ENCODE measurements at places on chromosomes 7 and 10.

GRCh38 chr10:119452396-119452795 is 90.1 kb downstream of the RGS10 start:
- no peak for DNase-seq

DNA sequence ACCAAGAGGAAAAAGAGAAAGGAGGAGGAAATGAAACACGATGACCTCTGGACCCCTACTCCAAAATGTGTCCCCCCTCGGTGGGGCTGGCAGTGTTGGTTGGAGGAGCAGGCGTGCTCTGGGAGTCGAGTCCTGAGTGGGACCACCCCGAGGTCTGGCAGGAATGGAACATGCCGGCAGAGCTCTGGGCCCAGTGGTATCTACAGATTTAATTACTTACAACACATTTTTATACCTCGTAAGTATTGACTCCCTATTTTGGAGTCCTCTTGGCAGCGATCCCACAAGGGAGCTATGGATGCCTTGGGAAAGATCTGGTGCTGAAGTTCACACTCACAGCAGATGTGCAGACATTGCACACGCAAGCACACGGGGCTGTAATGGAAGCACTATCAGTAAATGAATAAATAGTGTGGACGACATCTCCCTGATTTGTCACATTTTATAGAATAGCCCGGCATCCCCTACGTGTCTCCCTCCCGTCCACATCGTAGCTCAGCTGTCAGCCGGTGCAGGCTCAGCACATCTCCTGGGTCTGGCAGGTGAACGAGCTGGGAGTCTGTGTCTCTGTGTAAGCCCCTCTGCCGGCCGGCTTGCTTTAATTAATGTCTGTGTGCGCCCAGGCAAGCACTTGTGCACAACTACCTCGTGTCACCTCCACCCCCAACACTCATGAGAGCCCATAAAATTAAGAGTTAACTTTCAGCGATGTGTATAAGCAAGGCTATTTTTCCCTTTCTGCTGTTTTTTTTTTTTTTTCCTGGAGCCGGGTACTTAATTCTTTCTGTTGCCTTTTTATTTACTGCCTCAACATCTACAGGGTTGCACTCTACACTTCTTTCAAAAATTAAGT is 603.2 kb downstream of the LRMDA start:
- no peak for DNase-seq

DNA sequence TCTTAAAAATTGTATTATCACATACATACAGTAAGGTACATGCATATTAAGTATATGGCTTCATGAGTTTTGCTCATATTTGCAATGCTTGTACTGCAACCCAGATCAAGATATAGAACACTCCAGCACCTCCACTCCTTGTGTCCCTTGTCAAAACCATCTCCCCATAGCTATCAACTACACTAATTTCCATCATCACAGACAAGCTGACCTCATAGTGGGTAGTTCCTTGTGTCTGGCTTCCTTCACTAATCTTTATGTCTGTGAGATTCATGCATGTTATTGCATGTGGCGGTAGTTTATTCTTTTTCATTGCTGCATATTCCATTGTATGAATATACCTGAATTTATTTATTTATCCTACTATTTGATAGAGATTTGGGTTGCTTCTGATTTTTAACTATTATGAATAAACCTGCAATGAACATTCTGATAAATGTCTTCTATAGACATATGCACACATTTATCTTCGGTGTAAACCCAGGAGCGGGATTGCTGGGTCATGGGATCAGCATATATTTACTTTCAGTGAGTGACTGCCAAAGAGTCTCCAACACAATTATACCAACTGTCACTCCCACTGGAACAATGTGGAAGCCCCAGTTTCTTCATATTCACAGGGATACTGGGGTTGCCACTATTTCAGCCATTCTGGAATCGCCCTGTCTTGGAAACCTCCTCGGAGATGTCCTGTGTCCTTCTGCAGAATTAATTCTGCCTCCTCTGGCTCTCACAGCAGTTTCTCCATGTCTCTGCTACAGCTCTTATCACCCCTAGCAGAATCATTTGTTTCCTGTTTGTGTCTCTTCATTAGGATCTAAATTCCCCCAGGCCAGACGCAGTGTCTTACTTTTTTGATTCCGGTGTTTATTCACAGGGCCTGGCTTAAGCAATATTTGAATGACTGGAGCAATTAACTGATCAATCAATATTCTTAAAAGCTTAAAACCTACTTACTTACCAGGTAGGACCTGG is 14.7 kb upstream of the ADAM12 start:
- DNase-seq: no peak

- DNase-seq: no peak
These were observed 20.8 kb upstream of the ERVW-1 start for GRCh38 chr7:92498557-92498956.

GRCh38 chr7:143355450-143356385 is 6.8 kb downstream of the FAM131B start:
- DNase-seq: no peak

DNA sequence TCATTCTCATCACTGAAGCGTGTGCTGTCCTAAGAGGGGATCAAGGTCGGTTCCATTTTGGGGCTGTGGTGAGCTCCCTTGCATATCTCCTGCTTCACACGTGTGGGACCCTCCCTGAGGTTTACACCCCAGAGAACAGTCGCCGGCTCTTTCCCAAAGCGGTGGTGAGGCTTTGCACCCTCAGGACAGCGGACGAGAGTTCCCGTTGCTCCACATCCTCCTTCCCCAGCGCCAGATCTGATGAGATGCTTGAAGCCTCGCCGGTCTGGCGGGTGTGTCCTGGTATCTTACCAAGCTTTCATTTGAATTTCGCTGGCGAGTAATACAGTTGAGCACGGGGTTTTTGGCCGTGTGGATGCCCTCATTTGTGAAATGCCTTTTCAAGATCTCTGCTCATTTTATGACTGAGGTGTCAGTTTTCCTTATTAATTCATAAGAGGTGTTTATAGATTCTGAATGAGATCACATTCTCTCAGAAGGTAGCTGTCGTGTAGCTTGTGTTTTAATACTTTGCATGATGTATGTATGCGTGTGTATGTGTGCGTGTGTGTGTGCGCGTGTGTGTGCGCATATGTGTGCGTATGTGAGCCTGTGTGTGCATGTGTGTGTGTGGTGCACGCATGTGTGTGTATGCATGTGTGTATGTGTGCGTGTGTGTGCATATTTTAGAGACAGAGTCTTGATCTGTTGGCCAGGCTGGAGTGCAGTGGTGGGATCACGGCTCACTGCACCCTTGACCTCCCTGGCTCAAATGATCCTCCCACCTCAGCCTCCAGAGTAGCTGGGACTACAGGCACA is 30.7 kb downstream of the ELFN1 start:
- DNase-seq: no peak

- DNase-seq: no peak
These were observed 11.4 kb downstream of the FAM200A start for GRCh38 chr7:99540542-99540941.

DNA sequence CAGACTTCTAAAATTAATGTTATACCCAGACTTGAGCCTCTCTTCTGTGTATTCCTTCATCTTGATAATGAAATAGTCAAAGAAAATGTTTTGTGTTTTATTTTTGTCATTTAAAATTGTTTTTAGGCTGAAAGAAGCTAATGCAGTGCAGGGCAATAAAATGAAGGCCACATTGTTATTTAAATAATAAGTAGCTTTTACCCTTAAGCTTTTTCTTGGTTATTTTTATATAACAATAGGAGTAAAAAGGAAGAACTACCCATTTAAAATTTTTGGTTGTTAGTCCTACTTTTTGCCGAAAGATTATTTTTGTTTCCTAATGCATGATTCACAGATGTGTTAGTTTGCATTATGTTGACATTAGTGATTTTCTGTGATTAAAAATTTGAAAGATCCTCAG is 181.0 kb upstream of the MEOX2 start:
- DNase-seq: no peak

GRCh38 chr7:7131273-7131672 is 51.1 kb upstream of the C1GALT1 start:
- DNase-seq: no peak

- DNase-seq: no peak
These were observed 431.5 kb downstream of the LRMDA start for GRCh38 chr10:75862935-75863334.

GRCh38 chr10:43790147-43790546 is 141.5 kb upstream of the ZNF32 start:
- DNase-seq: no peak

GRCh38 chr7:78260826-78261225 is 462.3 kb downstream of the PHTF2 start:
- DNase-seq: peak; percentile 53

- DNase-seq: no peak
These were observed 649.4 kb downstream of the SUGCT start for GRCh38 chr7:40784176-40784575.

GRCh38 chr10:14474656-14475055 is 143.9 kb upstream of the FRMD4A start:
- DNase-seq: no peak

DNA sequence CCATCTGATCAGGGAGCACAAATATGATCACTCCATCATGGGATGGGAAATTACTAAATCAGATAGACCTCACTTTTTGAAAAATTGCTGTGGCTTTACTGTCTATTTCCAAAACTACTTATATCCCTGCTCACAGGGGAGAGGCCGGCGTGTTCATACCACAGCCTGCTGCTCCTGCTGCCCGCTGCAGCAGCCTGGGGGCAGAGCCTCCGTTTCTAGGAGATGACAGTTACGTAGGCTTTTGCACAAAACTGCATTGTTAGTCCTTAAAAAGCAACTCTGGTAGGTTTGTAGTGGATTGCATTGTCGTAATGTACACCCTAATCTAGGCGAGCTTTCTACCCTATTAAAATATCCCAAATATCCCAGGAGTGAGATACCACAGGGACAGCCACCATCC is 203.7 kb downstream of the EBF3 start:
- no peak for DNase-seq

DNA sequence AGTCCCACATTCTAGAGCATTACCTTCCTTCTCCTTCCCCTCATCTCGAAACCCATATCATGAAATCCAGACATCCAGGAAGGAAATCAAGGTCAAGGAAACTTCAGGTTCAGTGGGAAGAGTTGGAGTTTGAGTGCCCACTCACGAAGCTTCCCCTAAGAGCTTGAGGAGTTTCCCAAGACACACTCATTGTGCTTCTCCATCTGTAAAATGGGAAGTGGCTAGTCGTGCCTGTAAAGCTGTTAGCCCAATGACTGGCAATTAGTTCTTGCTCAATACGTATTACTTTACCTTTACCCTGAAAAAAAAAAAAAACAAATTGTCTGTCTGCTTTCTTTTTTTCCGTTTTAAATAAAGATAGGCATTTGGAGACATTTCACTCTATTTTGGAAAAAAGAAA is 42.3 kb downstream of the GPAM start:
- no peak for DNase-seq

DNA sequence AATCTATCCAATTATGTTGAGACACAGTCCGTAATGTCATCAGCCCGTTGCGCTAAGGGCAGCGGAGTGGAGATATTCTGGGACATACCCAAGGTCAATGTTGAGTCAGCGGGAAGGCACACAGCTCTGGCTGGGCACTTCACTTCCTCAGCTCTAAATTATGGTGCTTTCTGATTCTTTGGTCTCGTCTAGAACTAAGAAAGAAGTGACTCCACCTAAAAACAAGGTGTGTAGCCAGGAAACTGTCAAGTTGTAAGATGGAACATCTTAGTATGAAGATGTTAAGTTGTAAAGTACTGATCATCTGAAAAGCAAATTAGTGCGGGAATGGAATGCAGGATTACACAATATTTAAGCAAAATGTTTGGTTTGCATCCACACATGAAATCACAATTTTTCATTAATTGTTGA is 43.1 kb downstream of the BAIAP2L1 start:
- peak; percentile 45 for DNase-seq

DNA sequence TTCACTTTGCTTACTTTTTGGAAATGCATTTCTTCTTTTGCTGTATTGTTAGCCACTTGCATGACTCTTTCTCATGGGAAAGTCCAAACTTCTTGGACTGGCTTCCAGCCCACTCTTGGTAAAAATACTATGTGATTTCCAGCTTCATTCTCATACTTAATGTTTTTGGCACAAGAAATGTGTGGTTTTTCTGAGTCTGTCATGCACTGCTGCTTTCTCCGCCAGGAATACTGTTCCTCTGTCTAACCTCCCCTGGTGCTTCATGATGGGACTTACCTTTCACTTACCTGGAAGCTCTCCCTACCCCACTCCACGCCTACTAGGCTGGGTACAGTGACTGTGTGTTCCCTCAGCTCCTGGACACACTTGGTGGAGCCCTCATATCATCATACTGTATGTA is 18.7 kb downstream of the MGAM2 start:
- DNase-seq: no peak
